Endodermal cell (in vitro differentiated cells): ENCODE measurements at places on chromosomes 4 and X.

GRCh38 chr4:83568062-83568461 lies 32.2 kb downstream of the GPAT3 start:
- DNase-seq = no peak

GRCh38 chrX:44071847-44072551 lies 98.8 kb upstream of the NDP start:
- DNase-seq = no peak

DNA sequence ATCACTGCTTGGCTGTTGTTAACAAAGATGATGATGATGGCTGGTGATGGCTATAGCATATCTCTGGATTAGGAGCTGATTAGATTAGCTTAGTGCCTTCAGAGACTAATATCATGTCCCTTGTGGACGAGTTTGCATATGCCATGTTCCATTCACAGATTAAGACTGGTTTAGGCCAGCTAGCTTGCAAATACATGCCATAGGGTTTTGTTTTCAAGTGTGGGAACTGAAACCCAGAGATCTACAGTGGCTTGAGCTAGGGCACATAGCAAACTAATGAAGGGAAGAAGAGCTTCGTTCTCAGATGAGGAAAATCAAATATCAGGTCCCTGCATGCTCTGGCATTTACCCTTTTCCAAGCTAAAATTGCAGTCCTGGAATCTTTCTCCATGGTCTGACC lies 492.3 kb downstream of the MAGEE1 start:
- DNase-seq = no peak

DNA sequence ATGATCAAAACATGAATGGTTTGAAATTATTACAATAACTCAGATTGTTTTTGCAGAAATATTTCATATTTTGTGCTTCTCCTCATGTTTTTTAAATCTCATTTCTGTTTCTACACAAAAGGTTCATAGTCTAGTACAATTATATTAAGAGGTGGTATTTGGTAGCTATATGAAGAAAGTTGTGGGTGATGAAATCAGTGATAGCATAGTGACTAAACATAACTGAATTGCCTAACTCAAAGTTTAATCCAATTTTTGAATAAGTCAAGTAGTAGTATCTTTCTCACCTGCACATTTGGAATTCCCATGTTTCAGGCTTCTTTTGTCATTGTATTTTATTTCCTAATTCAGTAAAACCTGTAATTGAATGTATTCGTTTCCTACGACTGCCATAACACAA lies 648.7 kb downstream of the GRID2 start:
- DNase-seq = no peak

DNA sequence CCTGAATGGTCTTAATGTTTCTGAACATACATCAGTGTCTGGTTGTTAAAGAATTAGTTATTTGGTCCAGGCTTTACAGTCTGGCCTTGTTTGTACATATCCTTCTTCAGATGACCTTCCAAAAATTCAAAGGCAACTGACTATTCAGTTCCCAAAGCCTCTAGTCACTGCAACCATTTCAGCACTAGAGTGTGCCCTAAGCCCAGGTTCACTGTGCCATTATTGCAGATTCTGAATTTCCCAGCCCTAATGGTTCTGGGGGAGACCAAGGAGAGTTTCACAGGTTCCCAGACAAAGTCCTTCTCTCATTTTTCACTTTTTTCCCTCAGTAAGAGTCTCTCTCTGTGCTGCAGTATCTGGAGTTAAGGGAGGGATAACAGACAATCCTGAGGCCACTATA lies 235.8 kb downstream of the TRAM1L1 start:
- peak; percentile 55 for DNase-seq

DNA sequence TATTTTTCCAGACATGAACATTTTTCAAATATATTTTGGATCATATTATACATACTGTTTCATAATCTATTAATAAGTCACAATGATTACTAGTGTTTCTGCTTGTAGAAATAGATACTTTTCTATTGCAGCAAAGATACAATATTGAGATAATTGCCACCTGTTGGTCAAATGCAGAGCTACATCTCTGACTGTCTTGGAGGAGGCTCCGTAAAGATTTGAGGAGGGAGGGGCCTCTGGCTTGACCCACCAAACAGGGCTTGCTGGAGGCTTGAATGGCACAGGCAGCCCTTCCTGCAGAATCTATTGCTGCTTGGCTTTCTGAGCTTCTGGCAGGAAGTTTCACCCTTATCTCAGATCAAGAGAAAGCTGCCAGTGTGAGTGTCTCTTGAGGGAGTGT lies 99.3 kb upstream of the ARMCX2 start:
- peak; percentile 85 for DNase-seq

GRCh38 chr4:182555997-182556418 lies 312.8 kb downstream of the TENM3 start:
- peak; percentile 66 for DNase-seq

DNA sequence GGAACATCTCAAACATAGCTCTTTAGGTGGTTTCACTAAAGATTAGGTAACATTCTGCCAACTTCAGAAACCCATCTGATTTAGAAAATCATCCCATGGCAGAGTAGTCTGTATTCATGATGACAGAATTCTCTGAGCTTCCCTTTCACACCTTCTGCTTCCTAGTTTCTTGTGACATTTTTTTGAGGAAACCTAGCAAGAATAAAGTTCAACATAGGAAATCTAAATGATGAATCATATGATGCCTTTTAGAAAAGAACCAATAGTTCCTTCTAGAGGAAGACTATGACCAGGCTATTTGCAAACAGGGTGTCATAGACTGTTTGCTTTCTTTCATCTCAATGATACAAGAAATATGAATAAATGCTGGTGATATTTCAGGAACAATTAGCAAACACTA lies 49.8 kb upstream of the CAMK2D start:
- DNase-seq = no peak
